ENCODE measurements at places on chromosomes 12 and 14. TPM values are rescaled to one million over a fixed set of nuclear protein-coding genes. Genes with fewer than 3 reads are reported as not detected.
A peak's percentile ranks its signal among the peaks of the same experiment; 100 is the strongest.

DNA sequence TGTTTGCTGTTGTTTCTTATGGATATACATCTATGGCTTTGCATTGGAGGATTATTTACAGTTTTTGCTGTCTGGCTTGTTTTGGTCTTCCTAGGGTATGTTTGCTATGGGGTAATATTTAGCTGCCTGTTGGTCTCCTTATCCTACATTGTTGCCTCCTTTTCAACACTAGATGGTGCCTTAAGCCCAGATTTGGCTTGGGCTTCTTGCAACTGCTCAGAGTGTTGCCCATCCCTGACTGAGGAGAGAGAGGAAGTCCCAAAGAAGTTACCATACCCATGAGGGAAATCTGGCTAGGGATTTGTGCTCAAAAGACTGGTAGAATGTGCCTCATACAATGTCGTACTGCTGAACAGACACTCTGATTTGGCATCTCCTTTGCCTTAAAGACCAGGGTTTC, 94.6 kb upstream of the MUCL1 start:
- DNase-seq = peak; percentile 47

GRCh38 chr14:24238123-24238522, 4.3 kb downstream of the TINF2 start:
- DNase-seq = no peak

DNA sequence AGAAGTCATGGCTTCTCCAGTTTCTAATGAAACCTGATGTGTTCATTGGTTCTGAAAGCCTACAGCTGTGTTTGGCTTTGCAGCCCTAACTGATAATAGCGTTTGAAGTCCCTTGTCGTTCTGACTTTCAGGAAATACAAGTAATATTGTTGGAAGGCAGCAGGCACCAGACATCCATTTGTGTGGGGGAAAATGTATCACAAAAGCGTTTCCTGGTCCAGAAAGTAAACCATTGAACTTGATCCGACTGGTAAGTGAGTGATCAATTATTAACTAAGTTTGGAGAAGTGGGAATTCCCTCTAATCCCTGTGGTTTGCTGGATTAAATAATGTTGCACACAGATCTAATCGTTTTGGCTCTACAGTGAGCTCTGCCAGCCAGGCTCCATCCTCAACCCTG, 77.3 kb upstream of the LTA4H start:
- DNase-seq = no peak

DNA sequence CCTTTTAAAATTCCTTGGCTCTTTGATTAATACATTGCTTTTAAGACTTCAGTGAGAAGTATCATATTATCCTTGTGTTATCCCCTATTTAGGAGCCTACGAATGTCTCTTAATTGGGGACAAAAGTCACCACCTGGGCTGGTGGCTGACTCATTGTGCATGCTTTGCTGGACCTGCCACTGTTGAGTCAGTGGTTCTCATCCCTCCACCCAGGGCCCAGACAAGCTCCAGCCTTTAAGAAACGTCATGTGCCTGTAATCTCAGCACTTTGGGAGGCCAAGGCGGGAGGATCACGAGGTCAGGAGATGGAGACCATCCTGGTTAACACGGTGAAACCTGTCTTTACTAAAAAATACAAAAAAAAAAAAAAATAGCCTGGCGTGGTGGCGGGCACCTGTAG, 57.9 kb downstream of the OTX2 start:
- DNase-seq = no peak

DNA sequence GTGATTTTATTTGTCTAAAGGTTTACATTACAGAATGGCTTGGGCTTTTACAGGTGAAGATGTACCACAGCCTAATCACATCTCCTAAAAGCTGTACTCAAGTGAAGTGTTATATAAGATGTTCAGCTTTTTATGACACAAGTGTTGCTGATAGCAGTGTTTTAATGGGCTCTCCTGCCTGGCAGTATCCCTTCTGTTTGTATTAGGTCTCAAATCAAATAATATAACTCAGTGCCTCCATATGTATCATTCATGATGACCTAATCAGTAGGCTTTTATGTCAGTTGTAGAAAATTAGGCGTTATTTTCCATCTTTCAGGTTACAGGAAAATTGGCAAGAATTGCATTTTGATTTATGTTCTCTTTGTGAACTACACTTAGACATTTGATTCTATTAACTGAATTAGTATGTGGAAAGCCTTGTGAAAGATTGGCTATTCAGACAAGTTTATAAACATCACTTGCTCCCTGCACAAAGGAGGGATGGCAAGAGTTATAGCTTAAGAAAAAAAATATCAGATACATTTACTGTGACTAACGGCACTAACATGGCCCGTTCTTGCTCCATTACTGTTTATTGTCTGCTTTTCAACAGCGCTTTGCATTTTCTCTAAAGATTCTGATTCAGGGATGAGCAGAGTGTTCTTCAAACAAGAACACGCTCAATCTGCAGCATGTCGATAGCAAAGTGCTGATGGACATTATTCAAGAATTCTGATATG, 143.7 kb upstream of the DIO2 start:
- no peak for DNase-seq

DNA sequence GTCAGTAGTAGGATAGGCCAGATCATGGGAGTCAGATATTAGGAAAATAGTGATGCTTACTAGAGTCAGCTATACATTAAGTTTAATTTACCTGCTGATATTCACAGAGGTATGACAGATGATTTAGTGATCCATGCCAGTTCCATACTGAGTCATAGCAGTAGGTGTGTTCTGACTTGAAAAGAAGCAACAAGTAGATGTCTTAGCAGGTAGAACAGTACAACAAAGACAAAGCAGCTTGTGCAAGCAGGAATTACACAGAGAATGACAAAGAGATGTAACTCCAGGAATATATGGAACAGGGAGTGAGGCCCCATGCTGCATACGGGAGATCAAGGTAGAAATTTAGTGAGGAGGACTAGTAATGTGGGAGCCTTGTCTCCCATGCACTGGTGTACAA, 556.9 kb downstream of the SLC16A7 start:
- no peak for DNase-seq

GRCh38 chr14:35133542-35134328, 11.4 kb downstream of the PRORP start:
- no peak for DNase-seq

DNA sequence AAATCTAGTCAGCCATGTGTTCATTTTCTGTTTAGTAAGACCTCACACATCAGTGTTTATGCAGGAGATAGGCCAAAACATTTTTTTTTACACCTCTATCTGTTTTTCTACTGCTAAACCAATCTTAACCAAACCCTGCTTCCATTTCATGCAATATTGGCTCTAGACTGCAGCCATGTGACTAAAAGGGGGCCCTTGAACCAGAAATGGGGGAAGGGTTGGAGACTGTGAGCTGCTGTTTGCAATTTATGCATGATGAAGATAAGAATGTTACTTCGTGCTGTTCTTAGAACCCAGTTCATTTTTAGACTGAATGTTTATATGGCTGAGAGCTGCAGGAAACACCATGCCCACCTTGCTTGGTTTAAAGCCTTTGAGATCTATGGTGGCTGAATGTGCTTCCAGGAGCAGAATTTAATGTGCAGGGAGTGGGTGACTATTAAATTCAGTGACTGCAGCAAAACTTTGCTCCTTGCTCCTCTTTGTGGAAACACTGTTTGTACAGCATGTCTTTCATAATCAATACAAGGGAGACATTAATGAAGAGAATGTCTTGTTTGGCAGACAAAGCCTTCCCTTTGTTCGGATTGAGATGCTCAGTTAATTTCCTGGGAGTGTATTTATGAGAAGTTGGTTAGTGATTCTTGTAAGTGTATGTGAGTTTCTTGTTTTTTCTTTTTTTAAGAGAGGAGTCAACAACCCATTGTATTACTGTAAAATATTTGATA, 53.6 kb downstream of the CHST11 start:
- DNase-seq = no peak

GRCh38 chr12:105413911-105414487, 83.5 kb downstream of the C12orf75 start:
- no peak for DNase-seq

GRCh38 chr12:124673801-124674617, 106.6 kb upstream of the NCOR2 start:
- no peak for DNase-seq

DNA sequence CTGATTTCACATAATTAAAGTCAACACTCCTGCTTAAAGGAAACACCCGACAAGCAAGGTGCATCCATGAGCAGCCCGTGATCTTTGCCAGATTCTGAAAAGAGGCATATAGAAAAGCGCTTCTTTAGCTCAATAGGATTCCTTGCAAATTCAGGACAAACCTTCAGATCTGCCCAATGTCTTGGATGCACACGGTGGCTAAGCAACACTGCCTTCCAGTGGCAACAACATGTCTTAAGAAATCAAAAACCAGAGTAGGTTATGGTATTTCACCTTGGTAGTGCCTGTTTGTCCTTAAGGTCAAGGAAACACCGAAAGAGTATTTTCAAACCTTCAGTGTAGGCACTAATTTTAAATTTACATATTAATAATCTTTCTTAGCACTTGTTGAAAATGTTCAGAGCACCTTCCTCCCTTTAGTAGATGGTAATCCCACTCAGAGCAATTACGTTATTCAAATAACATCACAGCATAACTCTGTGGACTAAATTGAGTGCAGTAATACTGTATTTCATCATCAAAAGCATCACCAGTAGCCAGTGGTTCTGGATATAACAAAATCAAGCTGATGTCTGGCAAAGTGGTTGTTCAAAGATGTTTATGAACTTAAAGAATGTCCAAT, 58.0 kb upstream of the CDKN3 start:
- peak; percentile 63 for DNase-seq

DNA sequence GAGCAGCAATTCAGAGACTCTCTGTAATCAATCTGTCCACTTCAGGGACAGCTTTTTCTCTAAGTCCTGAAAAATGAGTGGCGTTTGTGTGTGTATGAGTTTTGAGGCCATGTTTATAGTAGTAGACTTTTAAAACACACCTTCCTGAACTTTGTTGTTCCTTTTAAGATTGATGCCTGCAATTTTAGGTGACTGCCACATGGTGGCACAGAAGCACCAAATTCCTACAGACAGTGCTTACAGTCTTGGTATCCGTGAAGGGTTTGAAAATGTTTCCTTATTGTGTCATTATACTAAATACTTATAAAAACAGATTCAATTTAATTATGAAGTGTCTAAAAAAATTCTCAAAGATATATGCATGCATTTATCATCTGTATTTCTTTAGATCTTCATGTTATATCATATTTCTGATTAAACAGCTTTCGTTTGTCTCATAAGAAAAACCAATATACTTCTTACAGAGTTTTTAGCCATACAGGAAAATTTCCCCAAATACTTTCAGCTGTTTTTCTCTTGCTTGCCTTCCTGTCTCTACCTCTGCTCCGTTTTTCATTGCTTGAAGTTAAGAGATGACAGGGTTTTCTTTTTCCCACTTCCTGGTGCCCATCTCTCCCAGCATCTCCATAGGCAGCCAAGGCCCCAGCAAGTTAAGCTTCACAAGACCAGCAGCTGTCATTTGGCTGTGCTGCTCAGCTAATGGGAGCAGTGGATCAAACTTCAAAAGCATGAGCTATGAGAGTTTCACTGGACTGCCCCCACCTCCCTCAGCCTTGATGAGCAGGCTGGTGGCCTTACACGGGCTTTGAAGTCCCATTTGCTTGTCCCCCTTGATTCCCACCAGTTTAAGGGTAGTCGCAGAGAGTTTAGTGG, 259.6 kb downstream of the AKAP6 start:
- peak; percentile 65 for DNase-seq

DNA sequence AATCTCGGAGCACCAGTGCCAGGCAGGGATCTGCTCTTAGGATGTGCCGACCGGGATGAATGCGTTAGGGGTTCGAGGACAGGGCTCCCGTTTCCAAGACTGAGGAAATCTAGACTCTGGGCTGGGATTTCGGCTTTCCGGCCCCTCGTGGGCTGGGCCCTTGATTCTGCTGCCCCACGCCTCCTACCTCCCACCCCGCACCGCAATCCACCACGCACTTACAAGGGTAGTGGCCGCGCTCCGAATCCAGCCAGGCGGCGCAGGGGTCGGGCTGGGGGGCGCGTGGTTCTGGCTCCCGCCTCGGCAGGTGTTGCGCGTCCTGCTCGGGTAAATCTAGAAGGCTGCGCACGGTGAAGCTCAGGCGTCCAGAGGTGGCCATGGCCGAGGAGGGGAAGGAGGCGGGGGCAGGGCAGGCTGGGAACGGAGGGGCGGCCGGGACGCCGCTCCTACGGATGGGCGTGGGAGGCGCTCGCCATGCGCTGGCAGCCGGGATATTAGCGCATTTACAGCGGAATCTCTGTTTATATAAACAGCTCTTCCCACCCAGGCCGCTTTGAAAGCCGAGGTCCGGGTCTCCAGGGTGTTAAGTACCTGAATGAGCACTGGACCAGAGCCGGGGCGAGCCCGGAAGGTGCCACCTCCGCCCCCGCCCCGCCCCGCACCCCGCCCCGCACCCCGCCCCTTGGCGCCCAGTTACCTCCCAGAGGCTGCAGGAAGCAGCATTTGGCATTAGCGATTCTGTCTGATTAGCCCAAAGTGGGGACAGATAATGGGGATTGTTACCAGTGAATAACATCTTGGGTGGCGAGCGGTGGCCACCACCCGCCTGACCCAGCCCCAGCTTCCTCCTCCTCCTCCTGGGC, at the start of gene NKX2-8:
NKX2-8 (minus strand) TSS at position 604 of the 863 bp plus-strand sequence; CDS start at position 379, 225 bp downstream.
- no peak for DNase-seq

- DNase-seq = peak; percentile 86
Observed at GRCh38 chr12:89179983-89180382, 172.3 kb downstream of the DUSP6 start.

DNA sequence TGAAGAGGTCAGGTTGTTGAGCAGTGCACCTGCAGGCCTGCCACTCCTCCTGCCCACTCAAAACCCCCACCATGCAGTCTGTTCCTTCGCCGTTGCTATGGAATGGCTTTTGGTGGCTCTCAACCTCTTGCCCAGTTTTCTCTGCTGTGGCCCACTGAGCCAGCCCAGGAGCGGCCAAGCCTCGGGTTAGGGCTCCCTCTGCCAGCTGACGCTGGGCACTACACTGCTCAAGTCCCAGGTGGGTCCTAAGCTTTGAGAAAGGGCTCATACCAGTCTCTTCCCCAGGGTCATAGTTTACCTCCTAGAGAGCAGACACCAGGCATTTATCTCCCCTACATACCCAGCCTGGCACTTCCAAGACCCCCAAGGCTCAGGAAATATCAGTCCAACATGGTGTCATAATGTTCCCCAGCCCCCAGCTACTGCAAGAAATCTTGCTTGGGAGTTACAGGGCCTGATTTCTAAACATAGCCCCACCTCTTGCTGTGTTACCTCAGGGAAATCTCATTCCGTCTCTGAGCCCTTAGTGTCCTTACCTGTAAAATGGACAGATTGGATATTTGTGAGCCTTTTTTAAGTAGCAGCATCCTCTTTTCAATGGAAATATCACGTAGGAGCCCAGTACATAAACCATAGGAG, 59.4 kb downstream of the TSPAN11 start:
- DNase-seq = peak; percentile 77

DNA sequence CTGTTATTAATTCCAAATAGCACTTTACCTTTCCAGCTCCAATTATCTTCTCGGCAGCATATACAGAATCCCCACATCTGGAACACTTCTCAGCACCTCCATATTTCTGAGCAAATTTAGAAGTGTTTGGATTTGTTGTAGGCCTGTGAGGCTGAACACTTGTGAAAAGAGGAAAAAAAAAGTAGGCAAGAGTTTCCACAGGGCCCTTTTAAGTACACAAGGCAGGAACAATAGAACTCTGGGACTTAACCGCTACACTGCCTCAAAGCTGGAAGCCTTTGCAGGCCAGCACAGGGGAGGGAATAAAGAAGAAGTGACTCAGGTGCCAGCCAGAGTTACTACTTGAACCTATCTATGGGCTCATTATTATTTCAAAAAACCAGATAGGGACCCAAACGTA, 18.6 kb downstream of the CSRP2 start:
- DNase-seq = no peak

Gene FLVCR2
- not detected for polyA plus RNA-seq

Gene SLCO1C1
- not detected for polyA plus RNA-seq

Gene CFAP73
- polyA plus RNA-seq = not detected

Gene CATSPERB
- not detected for polyA plus RNA-seq

Gene FOXG1
- polyA plus RNA-seq = 0.04 TPM

Gene CNTN1
- polyA plus RNA-seq = 0.38 TPM

Gene FAIM2
- 5.3 TPM for polyA plus RNA-seq

Data from GM23248 (cell line).